ENCODE measurements at places on chromosomes 3 and 15.

GRCh38 chr3:23217872-23218554 is 14.9 kb downstream of the UBE2E2 start:
- DNase-seq: no peak

DNA sequence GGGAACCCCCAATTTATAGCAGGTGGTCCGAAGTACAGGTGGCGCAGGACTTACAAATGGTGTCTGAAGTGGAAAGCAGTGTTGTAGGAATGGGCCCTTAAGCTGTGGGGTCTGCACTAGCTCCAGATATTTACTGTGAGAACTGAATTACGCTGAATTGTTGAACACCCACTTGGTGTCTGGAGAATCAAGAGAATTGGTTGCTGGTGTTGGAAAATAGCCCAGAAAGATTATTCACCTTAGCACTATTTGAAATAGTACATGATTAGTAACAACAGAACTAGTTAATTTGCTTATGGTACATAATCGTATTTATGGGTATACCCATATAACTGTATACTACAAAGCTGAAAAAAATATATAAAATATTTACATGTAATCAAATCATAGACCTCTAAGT is 64.8 kb downstream of the ADAM10 start:
- no peak for DNase-seq

- no peak for DNase-seq
Observed at GRCh38 chr15:58297639-58298038, 134.2 kb upstream of the LIPC start.

GRCh38 chr15:48025118-48025517 is 95.7 kb upstream of the SLC24A5 start:
- DNase-seq: no peak

- no peak for DNase-seq
Observed at GRCh38 chr3:182180654-182181385, 469.1 kb downstream of the SOX2 start.

GRCh38 chr3:127590282-127590592 is 296 bp downstream of the TPRA1 start:
- no peak for DNase-seq

DNA sequence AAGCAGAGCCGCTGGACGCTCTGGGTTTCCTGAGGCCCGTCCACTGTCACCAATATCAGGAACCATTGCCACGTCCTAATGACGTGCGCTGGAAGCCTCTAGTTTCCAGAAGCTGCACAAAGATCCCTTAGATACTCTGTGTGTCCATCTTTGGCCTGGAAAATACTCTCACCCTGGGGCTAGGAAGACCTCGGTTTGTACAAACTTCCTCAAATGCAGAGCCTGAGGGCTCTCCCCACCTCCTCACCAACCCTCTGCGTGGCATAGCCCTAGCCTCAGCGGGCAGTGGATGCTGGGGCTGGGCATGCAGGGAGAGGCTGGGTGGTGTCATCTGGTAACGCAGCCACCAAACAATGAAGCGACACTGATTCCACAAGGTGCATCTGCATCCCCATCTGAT is 3.3 kb downstream of the RHO start:
- DNase-seq: no peak

- no peak for DNase-seq
Observed at GRCh38 chr15:75163150-75163564, 38.5 kb upstream of the C15orf39 start.

DNA sequence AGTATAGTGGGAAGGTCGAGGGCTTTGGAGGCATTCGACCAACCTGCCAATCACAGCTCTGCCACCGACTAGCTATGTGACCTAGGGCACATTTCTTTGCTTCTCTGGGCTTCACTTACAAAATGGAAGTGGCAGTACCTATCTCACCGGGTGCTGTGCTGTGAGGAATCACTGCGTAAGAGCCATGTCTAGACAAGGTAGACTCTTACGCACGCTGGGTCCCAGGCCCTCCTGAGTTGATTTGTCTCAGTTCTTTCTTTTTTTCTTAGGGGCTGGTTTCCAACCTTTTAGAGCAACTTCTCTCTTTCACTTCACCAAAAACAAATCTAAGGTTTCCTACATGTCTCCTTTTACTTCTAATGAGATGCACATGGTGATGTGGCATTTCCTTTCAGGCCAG is 18.8 kb downstream of the CA12 start:
- no peak for DNase-seq

- no peak for DNase-seq
Observed at GRCh38 chr15:38454696-38455090, 766 bp downstream of the FAM98B start.

Data from kidney capillary endothelial cell (primary cell).